ENCODE measurements at places on chromosomes 2 and 18.

- DNase-seq, result no peak
Observed at GRCh38 chr2:236036045-236036444, 132.1 kb downstream of the GBX2 start.

DNA sequence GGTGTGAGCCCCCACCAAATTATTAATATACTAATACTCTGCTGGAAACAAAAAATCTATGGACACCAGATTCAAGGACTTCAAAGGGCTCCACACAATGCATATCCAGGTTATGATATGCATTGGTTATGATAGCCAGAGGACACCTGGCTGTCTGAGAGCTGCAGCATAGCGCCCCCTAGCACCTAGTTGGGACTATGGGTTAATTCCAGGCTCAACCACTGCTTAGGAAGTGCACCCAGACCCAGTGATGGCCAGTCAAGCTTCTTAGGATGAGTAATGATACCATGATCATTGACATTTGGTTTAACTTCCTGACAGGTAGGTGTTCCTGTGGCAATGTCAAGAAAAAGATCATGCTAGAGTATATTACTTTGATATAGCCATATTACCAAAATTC, 3.8 kb upstream of the FRZB start:
- no peak for DNase-seq

DNA sequence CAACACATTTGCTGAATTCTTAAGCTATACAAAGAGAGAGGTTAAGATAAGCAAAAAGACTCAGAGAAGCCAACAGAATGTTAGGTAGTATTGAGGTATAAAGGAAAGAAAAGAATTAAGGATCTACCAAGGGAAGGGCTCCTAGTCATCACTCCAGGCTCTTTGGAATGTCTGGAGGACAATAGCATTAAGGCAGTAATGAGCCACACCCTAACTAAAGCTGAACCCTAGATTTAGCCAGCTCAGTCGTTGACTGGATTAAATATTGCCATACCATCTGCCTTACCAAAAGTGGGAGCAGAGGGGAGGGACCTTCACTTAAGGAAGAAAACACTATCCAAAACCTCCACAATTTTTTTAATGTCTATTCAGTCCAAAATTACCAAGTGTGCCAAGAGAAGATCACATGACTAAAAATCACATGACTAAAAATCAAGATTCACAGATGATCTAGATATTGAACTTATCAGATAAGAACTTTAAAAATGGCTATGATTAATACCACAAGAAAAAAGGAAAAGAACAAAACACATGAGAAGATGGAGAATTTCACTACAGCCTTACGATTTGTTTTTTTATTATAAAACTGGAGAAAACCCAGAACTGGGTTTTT, 59.7 kb downstream of the EXOC6B start:
- no peak for DNase-seq

GRCh38 chr2:143300536-143300935, 171.3 kb downstream of the ARHGAP15 start:
- DNase-seq, result no peak

DNA sequence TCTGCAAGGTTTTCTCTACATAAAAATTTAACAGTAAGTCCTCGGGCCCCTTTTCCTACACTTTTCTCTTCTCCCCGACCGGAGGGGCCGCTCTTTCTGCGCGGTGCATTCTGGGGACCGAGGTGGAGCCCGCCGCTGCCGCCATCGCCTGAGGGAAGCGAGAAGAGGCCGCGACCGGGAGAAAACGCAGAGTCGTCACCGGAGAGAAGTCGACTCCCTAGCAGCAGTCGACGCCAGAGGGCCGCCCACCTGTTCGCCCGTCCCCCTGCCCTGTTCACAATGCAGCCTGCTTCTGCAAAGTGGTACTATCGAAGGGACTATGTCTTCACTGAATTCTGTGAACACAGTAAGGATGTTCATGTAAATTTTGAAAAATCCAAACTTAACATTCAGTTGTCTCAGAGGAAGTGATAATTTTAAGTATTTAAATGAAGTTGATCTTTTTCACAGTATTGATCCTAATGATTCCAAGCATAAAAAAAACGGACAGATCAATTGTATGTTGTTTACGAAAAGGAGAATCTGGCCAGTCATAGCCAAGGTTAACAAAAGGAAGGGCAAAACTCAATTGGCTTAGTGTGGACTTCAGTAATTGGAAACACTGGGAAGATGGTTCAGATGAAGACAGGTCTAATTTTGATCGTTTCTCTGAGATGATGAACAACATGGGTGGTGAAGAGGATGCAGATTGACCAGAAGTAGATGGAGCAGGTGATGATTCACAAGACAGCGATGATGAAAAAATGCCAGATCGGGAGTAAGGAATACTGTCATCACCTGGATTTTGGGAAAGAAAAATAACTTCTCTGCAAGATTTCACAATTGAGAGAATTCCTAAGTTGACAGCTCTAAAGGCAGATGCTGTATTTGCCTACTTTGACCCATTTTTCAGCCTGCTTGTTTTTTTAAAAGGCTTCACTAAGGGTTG, 55.8 kb downstream of the ASXL2 start:
- peak; percentile 17 for DNase-seq

DNA sequence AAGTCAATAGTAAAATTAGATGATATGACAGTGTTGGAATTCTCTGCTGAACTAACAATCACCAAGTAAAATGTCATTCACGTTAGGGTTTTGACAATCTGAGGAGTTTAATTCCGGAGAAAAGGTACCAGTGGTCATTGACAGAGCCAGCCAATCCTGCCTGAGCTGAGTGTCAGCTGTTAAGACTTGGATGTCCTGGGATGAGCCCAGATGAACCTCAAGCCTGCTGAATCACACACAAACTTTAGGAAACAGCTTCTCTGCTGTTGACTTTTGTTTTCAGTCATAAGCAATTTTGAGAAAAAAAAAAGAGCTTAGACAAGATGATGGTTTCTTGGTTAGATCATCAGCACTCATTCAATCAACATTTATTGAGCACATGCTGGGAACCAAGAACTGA, 600.0 kb upstream of the SLC39A10 start:
- no peak for DNase-seq

DNA sequence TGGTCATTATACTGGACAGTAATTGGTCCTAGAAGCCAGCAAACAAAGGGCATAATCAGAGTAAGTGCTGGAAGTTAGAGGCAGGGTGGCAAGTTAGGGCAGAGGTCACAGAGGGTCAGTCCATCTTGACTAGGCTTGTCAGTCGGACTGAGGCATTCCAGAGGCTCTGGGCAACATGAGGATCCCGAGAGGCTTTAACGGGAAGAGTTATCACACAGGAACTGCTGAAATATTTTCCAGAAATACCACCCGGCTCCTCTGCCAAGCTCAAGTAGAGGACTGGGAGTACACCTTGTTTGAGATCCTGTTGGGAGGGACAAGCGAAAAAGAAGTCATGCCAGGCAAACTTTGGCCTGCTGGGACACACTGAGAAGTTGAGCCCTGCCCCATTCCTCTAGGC, 13.7 kb downstream of the C2orf81 start:
- no peak for DNase-seq

DNA sequence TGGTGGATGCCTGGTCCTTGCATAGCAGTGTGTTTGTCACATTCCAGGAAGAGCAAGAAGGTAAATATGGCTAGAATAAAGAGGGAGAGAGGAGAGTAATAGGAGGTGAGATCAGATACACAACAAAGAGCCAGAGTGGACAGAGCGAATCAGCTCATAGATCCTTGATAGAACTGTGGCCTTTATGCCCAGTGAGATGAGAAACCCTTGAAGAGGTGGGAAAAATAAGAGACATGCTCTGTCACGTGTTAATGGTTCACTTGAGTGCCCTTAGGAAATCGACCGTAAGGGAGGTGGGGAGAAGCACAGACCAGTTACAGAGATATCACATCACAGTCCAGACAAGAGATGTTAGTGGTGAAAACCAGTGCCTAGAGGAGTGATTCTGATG, 84.7 kb upstream of the RAB27B start:
- no peak for DNase-seq

- no peak for DNase-seq
Observed at GRCh38 chr18:498931-499775, 1.3 kb downstream of the COLEC12 start.

- no peak for DNase-seq
Observed at GRCh38 chr2:160431441-160431840, 62.2 kb downstream of the RBMS1 start.

DNA sequence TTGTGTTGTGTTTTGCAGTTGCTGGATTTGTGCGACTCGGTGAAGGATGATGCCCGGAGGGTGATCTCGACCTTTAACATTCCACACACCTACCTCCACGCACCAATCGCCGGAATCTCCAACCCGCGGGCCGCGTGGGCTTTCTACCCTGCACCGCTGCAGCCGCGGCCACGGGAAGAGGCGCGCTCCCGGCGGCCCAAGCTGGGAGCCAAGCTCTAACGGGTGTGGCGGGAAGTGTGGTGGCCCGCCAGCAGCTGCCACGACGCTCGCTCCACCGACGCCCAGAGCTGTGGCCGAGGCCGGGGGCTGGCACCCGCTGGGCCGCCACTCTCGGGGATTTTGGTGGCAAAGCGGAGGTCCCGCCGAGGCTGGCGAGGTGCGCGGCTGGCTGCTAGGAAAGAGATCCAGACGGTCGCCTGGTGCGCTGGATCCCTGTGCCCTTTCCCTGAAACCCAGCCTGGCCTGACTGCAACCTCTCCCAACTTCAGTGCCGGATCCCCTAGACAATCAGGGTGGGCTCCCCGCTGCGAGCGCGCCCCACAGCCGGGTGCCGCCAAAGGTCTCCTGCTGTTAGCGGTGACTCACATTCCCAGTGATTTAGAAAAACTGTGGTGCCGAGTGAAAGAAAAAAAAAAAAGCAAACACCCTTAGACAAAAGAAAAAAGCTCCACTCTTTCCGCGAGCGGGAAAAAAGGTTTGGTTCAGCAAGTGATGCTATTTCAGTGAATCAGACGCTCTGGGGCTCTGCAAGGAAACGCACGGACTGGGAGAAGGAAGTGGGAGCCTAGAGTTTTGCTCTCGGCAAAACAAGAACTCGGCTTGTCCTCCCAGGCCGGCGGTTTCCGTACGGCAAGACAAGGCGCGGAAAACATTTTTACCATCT, 2.9 kb upstream of the BCL2L11 start:
- no peak for DNase-seq

DNA sequence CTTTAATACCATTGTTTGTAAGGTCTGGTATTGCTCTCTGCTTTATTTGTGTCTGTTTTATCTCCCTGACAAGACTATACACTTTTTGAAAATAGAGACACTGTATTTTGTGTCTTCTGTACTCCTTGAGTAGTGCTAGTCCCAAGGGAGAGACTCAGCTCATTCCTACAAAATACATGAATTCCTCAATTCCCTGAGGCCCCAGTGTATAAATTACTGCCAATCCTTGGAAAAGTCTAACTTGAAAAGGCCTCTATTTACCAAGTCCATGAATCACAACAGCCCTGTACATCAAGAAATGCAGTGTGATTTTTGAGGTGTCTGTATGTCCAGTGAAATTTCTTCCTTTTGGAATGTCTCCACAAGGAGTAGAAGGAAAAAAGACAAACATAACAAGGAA, 34.9 kb upstream of the NEDD4L start:
- DNase-seq, result no peak

- no peak for DNase-seq
Observed at GRCh38 chr18:77879829-77880228, 630.2 kb downstream of the GALR1 start.

DNA sequence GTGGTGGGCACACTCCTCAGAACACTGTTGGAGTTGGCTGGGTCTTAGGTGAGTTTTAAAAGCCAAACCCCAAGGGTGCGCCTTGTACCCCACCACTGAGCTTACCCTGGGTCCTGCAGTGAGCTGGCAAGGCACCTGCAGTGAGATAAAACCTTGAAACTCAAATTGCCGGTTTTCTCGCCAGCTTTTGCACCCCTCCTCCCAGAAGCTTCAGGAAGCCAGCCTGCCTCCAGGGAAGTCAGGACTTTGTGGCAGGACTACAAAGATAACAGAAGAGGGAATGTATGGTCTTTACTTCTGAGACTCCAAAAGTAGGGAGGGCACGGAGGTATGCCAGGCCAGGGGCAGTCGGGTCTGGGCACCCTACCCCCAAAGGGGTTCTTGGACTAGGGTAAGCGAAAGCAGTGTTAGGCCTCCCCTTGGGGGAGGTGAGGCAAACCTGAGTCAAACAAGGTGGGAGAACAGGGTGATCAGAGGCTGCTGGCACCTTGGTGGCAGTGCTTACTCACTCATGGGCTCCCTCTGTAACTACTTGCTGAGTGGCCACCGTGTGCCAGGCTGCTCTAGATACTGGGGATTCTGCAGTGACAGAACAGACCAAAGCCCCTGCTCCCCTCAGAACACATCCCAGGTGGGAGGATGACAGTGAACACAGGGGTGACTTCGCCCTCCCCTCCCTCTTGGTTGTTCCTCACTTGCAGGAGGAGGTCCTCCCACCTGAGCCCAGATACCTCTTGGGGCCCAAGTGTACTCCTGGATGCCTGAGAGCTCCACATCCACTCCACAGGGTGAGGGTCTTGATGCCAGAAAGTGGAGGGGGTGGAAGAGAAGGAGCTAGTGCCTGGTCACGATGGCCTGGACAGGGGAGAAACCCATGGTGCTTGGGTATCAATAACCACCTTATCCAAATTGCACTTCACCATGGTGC, 69.3 kb upstream of the RGPD5 start:
- no peak for DNase-seq

GRCh38 chr2:163621445-163622004, 114.3 kb downstream of the FIGN start:
- DNase-seq, result no peak

DNA sequence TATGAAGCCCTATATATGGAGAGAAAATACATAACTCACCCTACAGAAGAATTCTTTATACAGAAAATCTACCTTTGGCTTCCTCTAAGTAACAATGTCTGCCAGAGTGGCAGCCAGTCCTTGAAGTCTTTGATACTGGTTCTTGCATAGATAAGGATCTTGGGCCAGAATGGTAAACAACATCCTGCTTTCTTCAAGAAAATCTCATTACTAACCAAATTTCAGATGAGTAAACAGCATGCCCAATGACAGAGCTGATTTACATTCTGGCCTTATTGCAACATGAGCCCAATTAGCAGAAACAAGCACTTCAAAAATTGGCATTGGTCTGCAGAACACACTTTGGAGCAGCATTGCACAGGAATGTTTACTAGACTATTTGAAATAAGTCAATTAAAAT, 336.5 kb upstream of the ST6GAL2 start:
- no peak for DNase-seq

DNA sequence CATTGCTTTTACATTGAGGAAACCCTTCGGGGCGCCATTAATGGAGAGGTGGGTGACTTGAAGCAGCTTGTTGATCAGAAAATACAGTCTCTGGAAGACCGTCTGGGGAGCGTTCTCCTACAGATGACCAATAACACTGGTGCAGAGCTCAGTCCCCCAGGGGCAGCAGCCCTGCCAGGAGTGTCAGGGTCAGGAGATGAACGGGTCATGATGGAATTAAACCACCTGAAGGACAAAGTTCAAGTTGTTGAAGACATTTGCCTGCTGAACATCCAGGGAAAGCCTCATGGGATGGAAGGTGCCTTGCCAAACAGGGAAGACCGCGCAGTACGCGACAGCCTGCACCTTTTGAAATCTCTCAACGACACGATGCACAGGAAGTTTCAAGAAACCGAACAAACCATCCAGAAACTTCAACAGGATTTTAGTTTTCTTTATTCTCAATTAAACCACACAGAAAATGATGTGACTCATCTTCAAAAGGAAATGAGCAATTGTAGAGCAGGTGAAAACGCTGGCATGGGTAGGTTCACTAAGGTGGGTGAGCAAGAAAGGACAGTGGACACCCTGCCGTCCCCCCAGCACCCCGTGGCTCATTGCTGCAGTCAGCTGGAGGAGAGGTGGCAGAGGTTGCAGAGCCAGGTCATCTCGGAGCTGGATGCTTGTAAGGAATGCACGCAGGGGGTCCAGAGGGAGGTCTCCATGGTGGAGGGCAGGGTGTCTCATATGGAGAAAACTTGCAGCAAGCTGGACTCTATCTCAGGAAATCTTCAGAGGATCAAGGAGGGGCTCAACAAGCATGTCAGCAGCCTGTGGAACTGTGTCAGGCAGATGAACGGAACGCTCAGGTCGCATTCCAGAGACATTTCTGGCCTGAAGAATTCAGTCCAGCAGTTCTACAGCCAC, 45.0 kb downstream of the EMILIN2 start:
- no peak for DNase-seq

All from midbrain (tissue), 1 donor.